ENCODE measurements at places on chromosomes 1 and 21.

- DNase-seq, result no peak
Observed at GRCh38 chr1:145949219-145949618, 8.6 kb downstream of the LIX1L start.

DNA sequence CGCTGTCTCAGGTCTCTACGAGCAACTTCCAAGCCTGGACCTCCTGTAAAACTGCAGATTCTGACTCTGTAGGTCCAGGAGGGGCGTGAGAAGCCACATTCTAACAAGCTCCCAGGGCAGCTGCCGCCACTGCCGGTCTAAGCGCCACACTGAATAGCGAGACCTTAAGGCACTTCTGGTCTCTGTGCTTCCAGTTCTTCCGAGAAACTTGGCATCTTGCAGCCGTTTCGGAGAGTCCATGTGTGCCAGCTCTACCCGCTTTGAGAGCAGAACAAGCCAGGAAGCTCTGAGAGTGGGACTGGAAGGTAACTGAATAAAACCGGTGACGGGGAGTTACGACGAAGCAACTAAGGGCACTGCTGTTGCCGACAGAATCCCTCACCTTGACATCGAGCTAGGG is 12.5 kb downstream of the AGT start:
- no peak for DNase-seq

- DNase-seq, result no peak
Observed at GRCh38 chr21:36499578-36500471, 19.9 kb upstream of the CLDN14 start.

DNA sequence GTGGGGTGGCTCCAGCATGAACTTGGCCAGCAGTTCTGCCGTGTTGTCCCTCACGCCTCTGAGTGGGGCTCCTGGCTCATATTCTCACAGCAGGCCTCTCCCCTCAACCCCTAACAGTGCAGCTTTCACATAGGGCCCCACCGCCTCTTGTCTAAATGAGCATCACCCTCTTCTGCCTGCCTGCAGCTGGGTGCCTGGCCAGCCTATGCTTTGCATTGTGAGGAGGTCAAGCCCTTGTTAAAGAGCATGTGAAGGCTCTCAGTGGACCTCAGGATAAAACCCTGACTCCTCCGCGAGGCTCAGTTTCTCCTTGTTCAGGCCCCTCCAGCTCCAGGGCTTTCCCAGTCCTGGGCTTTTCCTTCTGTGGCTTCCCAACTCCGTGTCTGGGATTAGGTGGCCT is 34.8 kb downstream of the CRYAA start:
- DNase-seq, result no peak

GRCh38 chr1:46248122-46248920 is 758 bp downstream of the RAD54L start:
- no peak for DNase-seq

DNA sequence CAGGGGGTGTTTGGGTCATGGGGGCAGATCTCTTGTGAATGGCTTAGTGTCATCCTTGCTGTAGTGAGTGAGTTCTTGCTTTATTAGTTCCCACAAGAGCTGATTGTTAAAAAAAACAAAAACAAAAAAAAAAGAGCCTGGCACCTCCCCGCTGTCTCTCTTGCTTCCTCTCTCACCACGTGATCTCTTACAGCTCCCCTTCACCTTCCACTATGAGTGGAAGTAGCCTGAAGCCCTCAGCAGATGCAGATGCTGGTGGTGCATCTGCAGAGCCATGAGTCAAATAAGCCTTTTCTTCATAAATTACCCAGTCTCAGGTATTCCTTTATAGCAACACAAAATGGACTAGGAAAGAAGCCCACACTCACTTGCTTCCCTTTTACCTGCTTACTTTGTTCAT is 17.2 kb upstream of the RGL1 start:
- no peak for DNase-seq

DNA sequence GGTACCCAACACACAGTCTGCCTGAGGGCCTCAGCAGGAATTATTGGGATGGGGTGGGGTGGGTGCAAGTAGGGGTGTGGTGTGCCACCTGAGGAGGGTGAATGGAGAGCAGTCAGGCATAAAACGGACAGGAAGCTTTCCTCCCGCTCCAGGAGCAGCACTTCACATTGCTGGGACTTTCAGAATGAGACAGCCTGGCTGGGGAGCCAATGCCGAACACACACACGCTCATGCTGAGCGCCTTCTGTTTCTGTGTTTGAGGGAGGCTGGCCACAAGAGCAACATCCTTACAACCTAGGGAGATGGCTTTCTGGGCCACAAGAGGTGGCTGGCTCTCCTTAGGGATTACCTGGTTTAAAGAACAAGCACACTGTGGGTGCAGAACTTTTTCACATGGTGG is 98.0 kb downstream of the LAMC2 start:
- no peak for DNase-seq

GRCh38 chr21:30695956-30696355 is 22.6 kb downstream of the KRTAP21-3 start:
- DNase-seq, result no peak

- no peak for DNase-seq
Observed at GRCh38 chr1:2554621-2555387, 1.4 kb upstream of the TNFRSF14 start.

DNA sequence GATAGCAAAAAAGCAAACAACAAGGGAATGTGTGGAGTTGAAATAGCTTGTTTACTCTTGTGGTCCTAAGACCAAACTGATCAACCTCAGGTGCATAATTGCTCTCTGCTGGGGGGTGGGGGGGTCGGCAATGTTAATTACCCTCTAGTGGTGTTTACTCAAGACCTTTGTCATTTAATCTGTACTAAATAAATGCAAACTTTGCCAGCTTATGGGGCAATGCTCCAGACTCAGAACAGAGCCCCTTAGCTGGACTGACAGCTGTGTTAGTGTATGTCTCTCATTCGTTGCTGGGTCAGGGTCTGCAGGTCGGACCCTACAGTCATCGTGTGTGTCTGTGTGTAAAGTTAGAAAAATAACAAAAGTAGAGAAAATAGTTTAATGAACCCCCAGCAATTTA is 7.2 kb upstream of the SLC44A3 start:
- DNase-seq, result no peak

DNA sequence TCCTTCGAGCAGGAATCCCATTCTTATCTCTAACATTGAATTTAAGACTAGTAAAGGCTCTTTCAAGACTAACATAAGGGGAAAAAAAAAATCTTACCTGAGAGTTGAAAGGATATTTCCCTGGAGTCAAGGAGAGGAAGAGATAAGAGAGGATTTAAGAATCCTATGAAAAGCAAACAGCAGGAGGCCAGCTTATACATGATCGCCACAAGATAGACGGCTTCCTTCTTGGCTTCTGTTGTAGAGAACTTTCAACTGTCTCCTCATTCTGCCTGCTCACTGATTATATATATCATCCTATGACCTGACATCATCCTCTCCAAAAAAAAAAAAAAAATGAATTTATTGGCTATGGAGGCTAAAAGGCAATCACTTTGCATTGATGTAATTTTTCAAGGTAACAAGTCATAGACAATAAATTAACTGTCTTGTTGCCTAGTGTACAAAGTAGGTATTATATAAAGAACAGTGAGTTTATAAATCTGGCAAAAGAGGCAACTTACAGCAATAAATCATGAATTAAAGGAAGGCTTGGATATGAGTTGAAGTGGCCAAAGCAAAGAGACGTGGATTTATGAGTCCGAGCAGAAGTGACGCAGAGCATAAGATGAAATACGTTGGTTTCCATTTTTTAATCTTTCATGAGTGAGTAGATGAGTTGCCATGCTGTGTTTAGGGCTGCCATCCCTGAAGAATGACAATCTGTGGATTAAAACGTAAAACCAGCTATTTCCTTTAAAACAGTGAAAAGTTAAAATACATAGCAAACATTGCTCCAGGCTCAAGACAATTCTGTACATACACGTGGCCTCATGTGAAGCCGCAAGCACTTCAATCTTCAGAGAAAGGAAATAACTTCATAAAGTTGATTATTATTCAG is at the start of gene UTS2:
UTS2 (minus strand) TSS at position 262 of the 880 bp plus-strand sequence; CDS start at position 200, 62 bp downstream.
- no peak for DNase-seq

- peak; percentile 33 for DNase-seq
Observed at GRCh38 chr1:15714406-15715136, 21.5 kb upstream of the SLC25A34 start.

DNA sequence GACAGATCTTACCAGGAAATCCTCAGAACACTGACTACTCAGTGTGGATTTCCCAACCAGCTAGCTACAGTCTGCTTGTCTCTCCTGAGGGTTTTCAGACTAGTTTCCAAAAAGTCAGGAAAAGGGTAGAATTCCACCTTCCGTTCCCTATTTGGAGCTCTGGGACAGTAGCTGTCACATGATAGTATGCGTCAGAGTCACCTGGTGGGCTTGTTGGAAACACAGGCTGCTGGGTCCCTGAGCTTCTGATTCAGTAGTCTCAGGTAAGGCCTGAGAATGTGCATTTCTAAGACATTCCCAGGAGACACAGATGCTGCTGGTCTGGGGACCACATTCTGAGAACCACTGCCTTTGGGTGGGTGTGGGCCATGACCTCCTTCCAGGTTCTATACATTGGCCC is 272.5 kb downstream of the DISC1 start:
- no peak for DNase-seq

- DNase-seq, result no peak
Observed at GRCh38 chr1:58885998-58886397, 102.2 kb upstream of the JUN start.

GRCh38 chr1:28845786-28846543 is 34.0 kb downstream of the OPRD1 start:
- no peak for DNase-seq

DNA sequence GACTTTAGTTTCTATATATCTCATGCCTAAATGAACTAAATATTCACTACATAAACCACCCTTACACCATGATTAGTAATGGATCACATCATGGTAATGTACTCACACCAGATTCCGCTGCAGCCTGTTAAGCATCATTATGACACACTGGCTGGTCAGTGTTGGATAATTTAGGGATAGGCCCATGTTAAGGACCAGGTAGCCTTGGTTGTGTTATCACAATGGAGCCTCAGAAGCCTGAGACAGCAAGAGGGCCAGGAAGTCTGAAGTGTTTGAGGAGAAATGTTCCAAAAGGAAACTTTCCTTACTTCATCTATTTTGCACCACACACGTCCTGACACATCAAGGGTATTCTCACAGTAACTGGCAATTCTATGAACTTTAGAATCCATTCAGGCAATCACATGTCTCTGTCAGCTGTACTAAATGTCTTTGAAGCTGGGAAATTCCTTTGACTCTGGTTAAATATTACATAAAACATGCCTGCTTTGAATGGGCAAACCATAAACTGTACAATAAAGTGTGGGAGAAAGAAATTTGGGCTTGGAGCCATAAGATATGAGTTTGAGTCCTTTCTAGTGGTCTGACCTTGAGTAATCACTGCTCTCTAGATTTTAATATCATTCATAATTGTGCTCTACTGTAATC is 105.3 kb upstream of the DPT start:
- DNase-seq, result no peak

- DNase-seq, result no peak
Observed at GRCh38 chr1:65277605-65278347, 31.6 kb upstream of the DNAJC6 start.

DNA sequence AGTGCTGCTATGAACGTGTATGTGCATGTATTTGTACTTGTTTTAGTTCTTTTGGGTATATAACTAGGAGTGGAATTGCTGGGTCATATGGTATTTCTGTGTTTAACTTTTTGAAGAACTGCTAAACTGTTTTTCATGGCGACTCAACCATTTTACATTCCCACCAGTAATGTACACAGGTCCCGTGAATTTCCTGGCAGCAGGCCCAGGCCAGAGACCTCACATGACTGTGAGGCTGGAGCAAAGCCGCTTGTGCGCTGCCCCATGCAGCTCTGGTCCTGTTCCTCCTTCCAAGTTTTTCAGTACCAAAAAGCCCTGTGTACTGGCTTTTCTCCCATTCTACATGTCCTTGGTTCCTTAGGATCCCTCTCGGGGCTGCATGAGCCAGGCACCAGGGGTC is 29.6 kb downstream of the ACOT11 start:
- peak; percentile 74 for DNase-seq

DNA sequence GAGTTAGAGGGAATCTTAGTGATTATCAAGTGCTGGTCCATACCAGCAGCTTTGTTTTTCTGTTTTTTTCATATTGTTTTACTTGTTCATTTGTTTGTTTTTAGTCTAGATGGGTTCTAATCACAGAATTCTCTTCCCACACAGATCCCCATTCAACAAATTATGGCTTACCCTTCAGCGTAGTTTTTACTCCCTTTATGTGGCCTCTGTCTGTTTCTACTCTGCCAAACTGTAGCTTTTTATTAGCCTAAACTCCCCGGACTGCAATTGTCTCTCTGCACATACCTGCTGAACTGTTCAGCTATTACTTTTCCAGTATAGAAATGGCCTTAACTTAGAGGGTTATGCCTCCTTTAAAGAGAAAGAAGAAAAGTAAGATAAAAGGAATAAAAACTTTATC is 348.5 kb downstream of the TGFB2 start:
- no peak for DNase-seq

- DNase-seq, result no peak
Observed at GRCh38 chr1:212607913-212608391, 609 bp upstream of the ATF3 start.

- DNase-seq, result no peak
Observed at GRCh38 chr1:85078903-85079302, 30.6 kb upstream of the MCOLN3 start.

- no peak for DNase-seq
Observed at GRCh38 chr1:247453245-247453644, 4.7 kb downstream of the OR2B11 start.

DNA sequence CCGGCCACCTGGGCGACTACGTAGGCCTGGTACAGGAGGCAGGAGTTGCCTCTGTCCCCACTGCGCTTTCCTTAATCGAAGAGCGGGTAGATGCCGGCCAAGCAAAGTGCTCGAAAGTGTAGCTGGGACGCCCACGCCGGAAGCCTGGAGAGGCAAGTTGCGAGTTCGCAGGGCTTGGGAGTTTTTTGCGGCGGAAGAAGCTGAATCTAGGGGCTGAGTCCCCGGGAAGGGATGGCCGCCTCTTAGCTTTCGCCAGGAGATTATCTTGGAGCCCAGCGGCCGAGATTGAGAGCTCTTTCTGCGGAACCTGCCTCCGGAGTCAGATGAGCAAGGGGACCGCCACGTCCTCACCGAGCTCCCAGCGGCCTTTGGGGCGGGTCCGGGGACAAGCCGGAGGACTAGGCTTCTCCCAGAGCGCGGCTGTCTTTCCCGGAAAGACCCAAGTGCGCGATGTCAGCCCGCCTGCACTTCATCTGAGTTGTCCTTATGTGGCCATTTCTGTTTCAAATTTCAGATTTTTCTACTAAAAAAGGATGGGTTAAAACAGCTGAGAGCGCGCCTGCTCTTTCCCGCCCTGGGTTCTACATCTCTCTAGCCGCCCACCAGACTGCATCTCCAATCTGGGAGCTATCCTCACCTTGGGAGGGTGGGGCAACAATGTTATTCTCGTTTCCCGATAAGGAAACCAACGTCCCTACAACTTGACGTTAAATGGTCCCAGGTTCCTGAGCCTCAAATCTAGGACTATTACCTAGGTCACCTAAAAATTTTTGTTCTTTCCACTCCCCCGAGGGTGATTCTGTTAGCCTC is 12.4 kb upstream of the TBX15 start:
- no peak for DNase-seq

- DNase-seq, result no peak
Observed at GRCh38 chr21:42597487-42598158, 55.8 kb upstream of the PDE9A start.

DNA sequence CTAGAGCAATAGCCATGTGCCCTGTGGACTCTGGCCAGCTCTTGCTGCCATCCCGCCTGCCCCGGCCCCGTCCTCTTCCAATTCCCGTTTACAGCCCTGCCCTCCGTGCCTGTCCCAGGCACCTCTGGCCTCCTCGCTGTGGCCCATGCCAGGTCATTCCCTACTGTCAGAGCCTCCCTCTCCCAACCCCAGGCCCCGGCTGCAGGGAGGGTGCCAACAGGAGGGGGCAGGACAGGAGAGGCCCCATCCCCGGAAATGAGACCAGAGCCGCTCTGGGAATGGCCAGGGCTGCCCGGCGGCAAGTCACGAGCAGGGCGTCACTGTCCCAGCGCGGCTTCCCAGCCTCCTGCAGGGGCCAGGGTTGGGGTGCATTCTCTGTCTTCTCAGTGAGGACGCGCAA is 23.5 kb upstream of the TSPEAR start:
- DNase-seq, result no peak

Measured in smooth muscle cell of the brain vasculature (primary cell).